ENCODE measurements at places on chromosomes 12 and 14.

DNA sequence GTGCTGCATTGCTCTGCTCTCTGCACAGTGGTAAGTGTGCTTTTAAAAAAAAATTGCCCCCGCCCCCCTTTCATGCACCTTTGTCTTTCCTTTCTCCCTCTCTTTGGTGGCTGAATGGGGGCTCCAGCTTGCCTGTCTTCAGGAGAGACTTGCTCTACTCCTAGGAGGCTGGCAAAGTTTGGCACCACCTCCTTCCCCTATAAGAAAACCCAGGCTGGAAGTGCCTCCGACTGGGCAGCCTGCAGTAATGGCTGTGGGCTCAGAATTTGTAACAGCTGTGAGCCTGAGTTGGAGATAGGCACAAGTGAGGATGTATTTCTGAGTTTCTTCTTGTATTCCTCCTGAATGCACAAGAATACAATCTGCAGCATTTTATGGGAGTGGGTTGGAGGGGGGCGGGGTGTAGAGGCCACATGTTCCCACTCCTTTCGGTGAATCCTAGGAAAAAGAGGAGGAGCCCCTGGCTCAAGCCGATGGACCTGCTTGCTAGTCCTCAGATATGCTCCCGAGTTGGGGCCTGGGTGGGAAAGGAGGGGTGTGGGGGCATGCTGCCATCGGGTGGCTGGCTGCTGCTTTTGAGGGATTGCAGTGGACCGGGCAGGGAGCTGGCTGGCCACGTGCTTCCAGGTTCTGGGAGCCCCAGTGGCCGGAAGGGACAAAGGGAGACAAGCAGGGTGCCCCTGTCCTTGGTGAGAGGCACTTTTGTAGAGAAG, 124.3 kb downstream of the TSPAN9 start:
- DNase-seq = no peak

DNA sequence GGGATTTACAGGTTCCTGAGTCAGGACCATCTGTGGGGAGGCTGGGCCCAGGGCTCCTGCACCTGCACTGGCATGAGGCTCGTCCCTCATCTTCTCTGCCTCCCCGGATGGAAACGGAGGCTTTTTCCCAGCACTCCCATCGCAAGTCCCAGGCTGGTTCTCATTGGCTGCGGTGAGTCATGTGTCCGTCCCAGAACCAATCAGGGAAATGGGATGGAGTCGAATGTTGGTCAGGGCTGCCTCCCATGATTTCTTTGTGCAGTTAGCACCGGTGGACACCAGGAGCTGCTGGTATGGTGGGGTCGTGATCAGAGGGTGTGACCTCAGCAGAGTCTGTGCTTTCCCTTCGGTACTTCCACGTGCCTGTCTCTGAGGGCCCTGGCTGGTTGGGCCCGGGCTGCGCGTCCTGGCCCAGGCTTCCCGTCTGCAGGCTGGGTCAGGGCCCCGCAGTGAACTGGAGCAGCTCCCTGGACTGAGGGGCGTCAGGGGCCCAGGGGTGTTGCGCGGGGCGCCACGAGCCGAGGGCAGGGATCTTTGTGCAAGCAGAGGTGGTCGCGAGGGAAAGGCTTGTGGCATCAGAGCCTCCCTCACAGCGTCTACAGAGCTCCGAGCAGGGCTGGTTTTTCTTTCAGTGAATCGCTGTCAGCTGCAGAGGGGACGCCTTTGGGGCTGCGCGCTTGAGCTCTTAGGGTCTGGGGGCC, 168.1 kb downstream of the ADGRD1 start:
- DNase-seq = no peak

DNA sequence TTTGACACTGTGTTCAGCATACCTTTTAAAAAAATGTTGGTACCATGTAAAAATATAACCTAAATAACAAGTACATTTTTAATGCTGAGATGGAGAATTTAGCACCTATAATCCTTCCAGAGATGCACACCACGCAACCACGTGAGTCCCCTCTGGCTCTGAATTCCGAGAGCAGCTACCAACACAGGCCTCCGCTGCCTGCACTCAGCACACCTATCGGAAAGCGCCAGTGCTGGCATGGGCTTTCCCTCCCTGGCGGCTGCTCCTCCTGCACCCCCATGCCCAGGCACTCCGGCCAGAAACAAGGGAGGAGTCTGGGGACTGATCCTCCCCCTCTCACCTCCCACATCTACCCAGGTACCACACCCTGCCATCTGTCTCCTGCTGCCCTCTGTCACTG, 47.0 kb downstream of the ITPK1 start:
- no peak for DNase-seq

DNA sequence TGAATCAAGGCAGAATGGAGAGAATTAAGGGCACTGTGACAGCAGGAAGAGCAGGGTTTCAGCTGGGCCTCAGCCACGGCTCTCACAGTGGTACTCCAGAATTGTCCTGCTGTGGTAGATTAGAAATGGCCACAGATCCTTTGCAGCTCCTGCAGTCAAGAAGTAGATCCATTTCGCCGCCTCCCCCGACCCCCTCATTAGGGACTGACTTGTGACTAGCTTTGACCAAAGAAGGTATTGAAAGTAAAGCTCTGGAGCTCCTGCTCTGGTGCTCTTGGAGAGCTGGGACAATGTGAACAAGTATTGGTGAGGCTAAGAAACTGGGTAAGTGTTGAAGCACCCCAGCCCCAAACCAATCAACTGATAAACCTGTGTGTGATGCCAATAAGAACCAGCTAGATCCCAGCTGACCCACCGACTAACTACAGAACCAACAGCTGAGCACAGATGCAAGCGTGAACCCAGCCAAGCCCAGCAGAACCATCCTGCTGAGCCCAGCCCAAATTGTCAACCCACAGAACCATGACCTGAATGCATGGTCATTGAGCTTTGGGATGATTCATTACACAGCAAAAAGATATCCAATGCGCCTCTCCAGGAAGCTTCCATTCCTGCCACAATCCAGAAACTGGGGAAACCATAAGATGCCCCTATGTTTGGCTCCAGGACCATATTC, 50.7 kb downstream of the JAG2 start:
- DNase-seq = peak; percentile 45

- DNase-seq = no peak
Observed at GRCh38 chr12:39267886-39268285, 175.0 kb downstream of the KIF21A start.

DNA sequence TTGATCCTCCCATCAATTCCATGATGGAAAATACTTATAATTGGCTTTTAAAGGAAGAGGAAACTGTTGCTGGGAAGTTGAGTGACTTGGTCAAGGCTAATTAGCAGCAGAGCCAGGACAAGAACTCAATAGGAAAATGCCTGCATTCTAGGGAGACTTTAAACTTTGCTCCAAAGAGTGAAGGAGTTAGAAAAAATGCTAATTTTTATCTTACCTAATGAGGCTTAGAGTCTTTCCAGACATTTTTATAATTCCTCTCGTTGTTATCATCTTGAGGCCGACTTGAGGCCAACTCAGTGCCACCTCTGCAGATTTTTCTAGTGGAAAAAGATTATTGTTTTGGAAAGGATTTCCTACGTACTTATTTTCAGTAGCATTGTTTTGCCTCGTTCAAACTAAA, 344.6 kb downstream of the ETNK1 start:
- no peak for DNase-seq

Data from suprapubic skin (tissue), 4 donors.